ENCODE measurements at places on chromosomes 12 and 14. TPM values are rescaled to one million over a fixed set of nuclear protein-coding genes. Genes with fewer than 3 reads are reported as not detected.

The RBMS2 gene
- 49.4 TPM for total RNA-seq

- no peak overlapping the region for H3K27ac ChIP-seq
- peaks cover 10% of the 10 kb centered on the region for H3K36me3 ChIP-seq
- H3K4me3 ChIP-seq: no peak overlapping the region
- H3K27me3 ChIP-seq: no peaks in the 10 kb centered on the region
- no peak for DNase-seq
- peaks cover 23% of the 10 kb centered on the region for H3K4me1 ChIP-seq
Observed at GRCh38 chr14:63405715-63406114, 87.0 kb upstream of the GPHB5 start.

The E2F7 gene
- total RNA-seq: not detected

DNA sequence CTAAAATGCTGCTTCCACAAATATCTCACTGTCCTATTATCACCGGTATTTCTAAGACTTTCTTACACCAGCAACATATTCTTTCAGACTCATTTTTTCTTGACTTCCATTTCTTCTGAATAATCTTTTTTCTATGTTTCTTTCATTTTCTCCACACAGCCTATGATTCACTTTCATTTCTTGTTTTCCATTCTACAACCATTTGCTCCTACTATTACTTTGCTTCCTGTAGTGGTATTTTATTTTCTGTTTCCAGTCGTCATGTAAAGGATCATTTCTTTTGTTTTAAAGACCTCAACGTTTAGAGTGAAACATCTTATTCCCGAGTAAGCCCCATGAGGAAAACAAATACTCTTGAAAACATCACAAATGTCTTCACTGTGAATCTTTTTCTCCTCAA is 182.2 kb upstream of the MDGA2 start:
- no peaks in the 10 kb centered on the region for H3K4me1 ChIP-seq
- no peaks in the 10 kb centered on the region for H3K36me3 ChIP-seq
- H3K27ac ChIP-seq: no peak overlapping the region
- DNase-seq: no peak
- H3K4me3 ChIP-seq: no peak overlapping the region

DNA sequence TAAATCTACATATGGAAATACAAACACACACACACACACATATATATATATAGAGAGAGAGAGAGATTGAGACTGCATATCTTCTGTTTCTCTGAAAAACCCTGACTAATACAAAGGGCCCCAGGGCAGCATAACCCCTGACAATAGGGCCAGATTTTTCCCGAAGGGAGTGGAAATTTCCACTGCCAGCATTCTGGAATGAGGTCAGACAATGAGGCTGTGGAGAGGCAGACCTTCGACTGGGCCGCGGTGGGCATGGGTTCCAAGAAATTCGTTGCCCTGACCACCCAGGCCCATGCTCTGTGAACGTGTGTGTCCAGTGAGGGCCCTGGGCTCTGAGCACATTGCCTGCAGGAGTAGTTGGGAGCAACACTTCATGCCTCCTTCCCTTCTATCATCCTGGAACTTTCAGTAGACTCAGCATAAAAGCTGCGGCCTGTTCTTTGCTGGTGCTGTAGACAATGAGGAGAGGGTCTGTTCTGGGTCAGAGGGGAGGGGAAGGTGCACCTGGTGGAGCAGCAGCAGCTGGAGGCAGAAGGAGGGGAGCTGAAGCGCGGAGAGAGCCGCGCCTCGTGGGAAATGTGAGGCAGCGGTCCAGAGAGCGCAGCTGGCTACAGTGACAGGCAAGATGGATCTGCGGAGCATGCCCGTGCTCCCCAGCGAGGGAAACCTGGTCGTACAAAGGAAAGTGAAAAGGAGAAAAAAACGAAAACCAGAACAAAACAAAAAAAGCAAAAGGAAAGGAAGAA is 25.6 kb upstream of the CCDC60 start:
- peaks cover 13% of the 10 kb centered on the region for H3K4me1 ChIP-seq
- H3K27ac ChIP-seq: no peak overlapping the region
- no peaks in the 10 kb centered on the region for H3K27me3 ChIP-seq

DNA sequence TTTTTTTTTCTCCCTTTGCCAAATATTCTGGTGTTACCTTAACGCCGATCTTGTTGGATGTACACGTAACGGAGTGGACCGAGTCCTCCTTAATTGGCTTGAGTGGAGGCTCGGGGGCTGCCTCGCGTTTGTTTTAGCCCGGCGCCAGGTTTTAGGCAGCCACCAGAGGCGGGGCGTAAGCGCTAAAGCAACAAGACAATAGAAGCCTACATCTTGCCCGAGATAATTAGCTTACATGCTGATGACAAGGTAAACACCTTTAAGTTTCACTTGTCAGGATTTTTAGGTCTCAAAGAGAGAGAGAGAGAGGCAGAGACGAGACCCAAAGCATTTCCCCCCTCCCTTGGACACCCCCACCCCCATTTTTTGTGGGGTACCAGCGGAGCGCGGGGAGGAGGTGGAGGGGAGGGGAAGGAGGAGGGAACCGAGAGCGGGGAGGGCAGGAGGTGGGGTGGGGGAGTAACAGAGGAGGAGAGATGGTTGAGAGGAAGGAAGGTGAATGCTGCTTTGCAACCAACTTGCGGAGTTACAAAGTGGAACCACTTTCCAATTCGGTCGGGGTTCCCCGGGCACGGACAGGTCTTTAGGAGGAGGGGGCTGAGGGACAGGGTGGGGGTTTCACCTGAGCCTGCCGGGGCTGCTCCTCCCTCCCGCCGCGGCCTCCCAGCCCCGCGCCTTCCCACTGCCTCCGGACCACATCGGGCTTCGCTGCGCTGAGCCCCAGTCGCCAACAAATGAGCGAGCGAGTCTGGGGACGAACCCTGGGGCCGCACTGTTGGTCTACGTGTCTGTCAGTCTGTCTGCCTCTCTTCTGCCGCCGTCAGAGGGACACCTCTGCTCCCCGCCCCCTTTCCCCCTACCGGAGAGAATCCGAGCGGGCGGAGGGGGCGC is at the start of gene NKX2-1:
NKX2-1 (minus strand) TSS at position 802 of the 891 bp plus-strand sequence; CDS start at position 699, 103 bp downstream.
- no peak within 1 kb of the TSS for H3K27ac ChIP-seq
- peaks cover 72% of the 10 kb centered on the region for H3K27me3 ChIP-seq
- peak; percentile 91 for DNase-seq
- peaks cover 69% of the 10 kb centered on the region for H3K4me1 ChIP-seq
- H3K36me3 ChIP-seq: no peaks in the 10 kb centered on the region

DNA sequence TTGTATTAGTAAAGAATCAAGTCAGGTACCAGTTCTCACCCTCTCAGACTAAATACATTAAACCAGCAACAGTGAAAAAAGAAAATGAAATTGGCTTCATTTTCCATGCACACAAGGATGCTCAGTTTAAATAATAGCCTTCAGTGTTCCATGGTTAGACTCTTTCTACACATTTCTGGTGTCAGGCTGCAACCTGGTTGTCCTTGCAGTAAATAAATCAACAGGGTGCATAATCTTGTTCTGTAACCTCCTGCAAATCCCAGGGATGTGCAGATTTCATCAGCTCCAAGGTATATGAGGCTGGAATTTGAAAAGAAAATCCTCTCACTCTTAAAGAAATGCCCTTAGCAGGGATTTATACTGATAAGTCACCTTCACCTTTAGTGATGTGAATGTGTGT is 46.7 kb upstream of the BTG1 start:
- H3K27ac ChIP-seq: no peak overlapping the region
- H3K27me3 ChIP-seq: no peaks in the 10 kb centered on the region
- H3K36me3 ChIP-seq: no peaks in the 10 kb centered on the region
- no peaks in the 10 kb centered on the region for H3K4me1 ChIP-seq
- DNase-seq: no peak
- no peak overlapping the region for H3K4me3 ChIP-seq

DNA sequence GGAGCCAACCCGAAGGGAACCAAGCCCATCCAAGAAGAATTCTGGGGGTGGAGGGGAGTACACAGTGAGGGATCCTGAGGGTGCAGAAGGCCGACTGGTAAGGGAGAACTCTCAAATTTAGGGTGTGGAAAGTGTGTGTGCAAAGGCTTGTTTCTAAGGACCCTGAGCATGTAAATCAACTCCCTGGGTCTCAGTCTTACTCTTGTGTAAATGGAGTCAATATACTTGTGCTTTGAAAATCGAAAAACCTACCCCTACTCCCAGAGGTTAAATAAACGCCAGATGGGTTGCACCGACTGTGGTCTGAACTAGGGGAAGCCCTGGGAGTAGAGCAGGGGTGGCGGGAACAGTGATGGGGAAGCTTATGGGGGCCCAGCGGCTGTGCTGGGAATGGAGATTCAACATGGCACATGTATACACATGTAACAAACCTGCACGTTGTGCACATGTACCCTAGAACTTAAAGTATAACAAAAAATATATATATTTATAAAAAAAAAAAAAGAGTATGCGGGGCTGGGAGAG is 6.0 kb downstream of the B4GALNT1 start:
- no peak overlapping the region for H3K4me3 ChIP-seq
- no peak overlapping the region for H3K27ac ChIP-seq
- H3K4me1 ChIP-seq: peaks cover 14% of the 10 kb centered on the region
- no peak for DNase-seq

DNA sequence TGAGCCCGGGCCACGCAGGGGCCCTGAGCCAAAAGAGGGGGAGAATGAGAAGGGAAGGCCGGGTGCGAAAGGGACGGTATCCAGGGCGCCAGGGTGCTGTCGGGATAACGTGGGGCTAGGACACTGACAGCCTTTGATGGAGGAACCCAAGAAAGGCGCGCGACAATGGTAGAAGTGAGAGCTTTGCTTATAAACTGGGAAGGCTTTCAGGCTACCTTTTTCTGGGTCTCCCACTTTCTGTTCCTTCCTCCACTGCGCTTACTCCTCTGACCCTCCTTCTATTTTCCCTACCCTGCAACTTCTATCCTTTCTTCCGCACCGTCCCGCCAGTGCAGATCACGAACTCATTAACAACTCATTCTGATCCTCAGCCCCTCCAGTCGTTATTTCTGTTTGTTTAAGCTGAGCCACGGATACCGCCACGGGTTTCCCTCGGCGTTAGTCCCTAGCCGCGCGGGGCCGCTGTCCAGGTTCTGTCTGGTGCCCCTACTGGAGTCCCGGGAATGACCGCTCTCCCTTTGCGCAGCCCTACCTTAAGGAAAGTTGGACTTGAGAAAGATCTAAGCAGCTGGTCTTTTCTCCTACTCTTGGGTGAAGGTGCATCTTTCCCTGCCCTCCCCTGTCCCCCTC is 3.0 kb downstream of the SSTR1 start:
- H3K36me3 ChIP-seq: no peaks in the 10 kb centered on the region
- H3K27ac ChIP-seq: no peak overlapping the region
- H3K4me3 ChIP-seq: peak overlapping the region; percentile 54
- no peak for DNase-seq

The MAP1LC3B2 gene
- not detected for total RNA-seq

DNA sequence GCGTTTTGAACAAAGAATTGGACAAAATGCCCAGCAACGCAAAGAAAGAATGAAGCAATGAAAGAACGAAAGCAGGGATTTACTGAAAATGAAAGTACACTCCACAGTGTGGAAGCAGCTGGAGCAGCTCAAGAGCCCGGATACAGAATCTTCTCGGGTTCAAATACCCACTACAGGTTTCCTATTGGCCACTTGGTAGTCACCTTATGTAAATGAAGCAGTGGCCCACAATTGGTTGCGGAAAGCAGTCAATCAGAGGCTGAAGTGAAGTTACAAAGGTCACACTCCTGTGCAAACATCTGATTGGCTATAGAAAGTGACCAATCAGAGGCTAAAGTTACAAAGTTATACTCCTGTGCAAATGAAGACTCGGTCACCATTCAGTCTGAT is 15.0 kb upstream of the PPP1R13B start:
- no peaks in the 10 kb centered on the region for H3K27me3 ChIP-seq
- no peaks in the 10 kb centered on the region for H3K36me3 ChIP-seq
- H3K4me1 ChIP-seq: peaks cover 6% of the 10 kb centered on the region
- H3K27ac ChIP-seq: no peak overlapping the region
- no peak for DNase-seq

GRCh38 chr12:25811656-25812126 is 146.8 kb upstream of the RASSF8 start:
- no peaks in the 10 kb centered on the region for H3K36me3 ChIP-seq
- H3K27ac ChIP-seq: no peak overlapping the region

The CBX5 gene
- total RNA-seq: 45.3 TPM

- H3K36me3 ChIP-seq: no peaks in the 10 kb centered on the region
- no peak overlapping the region for H3K4me3 ChIP-seq
- no peaks in the 10 kb centered on the region for H3K27me3 ChIP-seq
- no peak for DNase-seq
- H3K27ac ChIP-seq: no peak overlapping the region
Observed at GRCh38 chr12:43883311-43883710, 47.4 kb downstream of the TMEM117 start.

DNA sequence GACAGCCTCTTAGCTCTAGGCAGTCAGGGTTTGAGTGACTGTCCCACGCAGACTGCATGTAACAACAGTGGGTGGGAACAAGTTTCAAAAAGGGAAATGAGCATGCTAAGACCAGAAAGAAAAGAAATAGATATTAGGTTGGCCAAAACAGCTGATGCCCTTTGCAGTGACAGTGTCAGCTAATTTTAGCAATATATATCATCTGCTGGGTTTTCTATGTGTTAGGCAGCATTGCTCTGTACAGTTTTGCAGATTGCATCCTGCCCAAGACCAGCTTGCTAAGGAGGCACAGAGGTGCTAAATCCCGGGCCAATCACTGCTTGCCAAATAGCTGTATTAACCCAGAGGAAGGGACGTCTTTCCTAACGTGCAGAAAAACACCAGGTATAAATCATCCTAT is 541.9 kb upstream of the TBX3 start:
- peaks cover 1% of the 10 kb centered on the region for H3K27me3 ChIP-seq
- no peaks in the 10 kb centered on the region for H3K4me1 ChIP-seq
- H3K4me3 ChIP-seq: no peak overlapping the region

The SDR39U1 gene
- 48.6 TPM for total RNA-seq

GRCh38 chr12:45654002-45654665 is 75.4 kb upstream of the ARID2 start:
- no peak overlapping the region for H3K4me3 ChIP-seq
- H3K4me1 ChIP-seq: no peaks in the 10 kb centered on the region
- no peak overlapping the region for H3K27ac ChIP-seq
- H3K36me3 ChIP-seq: no peaks in the 10 kb centered on the region

The RAD9B gene
- total RNA-seq: 2.2 TPM

DNA sequence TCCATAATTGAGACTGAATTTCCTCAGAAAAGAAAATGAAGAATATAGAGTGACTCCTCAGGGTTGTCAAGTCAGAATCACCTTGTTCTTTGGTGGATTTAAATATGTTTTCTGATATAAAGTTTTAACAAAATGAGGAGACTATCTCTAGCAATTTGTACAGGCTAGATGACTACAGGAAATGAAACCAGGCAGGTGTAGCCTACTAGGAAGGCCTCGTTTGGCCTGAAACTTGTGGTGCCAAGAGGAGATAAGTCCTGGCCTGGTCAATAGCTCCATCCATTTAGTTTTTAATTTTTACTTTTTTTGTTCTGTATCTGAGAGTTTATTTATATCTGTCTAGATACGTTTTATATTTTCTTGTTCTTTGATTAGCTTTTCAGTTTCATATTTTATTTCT is 41.5 kb downstream of the SNAPC1 start:
- no peaks in the 10 kb centered on the region for H3K27me3 ChIP-seq
- H3K4me3 ChIP-seq: no peak overlapping the region
- no peak overlapping the region for H3K27ac ChIP-seq
- no peak for DNase-seq
- no peaks in the 10 kb centered on the region for H3K4me1 ChIP-seq

The MSRB3 gene
- 278 TPM for total RNA-seq

- H3K27me3 ChIP-seq: no peaks in the 10 kb centered on the region
- DNase-seq: no peak
- H3K4me3 ChIP-seq: no peak overlapping the region
- no peak overlapping the region for H3K27ac ChIP-seq
- no peaks in the 10 kb centered on the region for H3K4me1 ChIP-seq
- H3K36me3 ChIP-seq: no peaks in the 10 kb centered on the region
Observed at GRCh38 chr14:30445011-30445793, 113.8 kb upstream of the G2E3 start.

GRCh38 chr12:66092559-66093269 is 37.8 kb downstream of the LLPH start:
- no peak for DNase-seq
- no peaks in the 10 kb centered on the region for H3K4me1 ChIP-seq
- no peak overlapping the region for H3K4me3 ChIP-seq
- H3K27ac ChIP-seq: no peak overlapping the region
- no peaks in the 10 kb centered on the region for H3K36me3 ChIP-seq
